ENCODE measurements at places on chromosomes 11 and 22.

- no peak for DNase-seq
Observed at GRCh38 chr11:102589047-102589459, 36.1 kb downstream of the MMP20 start.

DNA sequence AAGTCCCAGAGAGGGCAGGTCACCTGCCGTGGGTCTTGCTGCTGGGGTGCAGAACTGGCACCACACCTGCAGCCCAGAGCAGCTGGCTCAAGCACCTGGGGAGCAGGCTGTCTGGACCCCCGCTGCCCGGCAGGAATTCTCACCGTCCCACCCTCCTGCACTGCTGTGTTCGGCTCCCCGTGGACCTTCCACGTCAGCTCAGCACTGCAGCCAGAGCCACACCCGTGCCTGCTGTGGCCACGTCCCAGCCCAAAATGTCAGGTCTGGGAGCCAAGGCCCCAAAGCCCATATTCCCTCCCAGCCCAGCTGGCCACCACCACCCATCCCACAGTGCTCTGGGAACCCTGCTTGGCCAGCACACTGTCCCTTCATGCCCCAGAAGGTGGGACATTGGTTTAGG, 28.0 kb upstream of the MYRF start:
- no peak for DNase-seq

DNA sequence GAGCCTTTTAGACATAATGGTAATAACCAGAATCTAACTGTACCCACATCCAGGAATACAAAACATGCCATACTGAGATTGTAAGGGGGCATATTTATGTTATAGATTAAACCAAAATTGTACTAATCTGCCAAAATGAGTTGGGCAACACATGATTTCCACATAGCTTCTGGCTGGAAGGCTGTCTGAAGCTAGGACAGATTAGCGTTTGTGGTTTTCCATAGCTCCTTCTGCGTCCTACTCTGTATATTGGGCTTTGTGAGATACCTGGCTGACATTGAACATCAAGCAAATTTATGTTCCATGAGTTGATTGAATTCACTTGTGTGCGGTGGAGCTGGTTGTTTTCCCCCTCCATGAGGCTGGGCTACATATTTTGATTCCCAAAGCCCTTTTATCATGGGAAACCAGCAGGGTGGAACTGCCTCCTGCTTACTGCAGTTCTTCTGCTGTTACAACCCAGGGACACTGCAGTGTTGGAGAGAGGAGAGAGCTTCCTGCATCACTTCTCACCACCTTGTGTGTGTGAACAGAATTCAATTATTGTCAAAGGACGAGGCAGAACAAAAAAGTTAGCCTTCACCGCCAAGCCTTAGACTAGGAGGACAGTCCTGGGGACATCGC, 114.9 kb downstream of the C11orf91 start:
- DNase-seq = no peak

DNA sequence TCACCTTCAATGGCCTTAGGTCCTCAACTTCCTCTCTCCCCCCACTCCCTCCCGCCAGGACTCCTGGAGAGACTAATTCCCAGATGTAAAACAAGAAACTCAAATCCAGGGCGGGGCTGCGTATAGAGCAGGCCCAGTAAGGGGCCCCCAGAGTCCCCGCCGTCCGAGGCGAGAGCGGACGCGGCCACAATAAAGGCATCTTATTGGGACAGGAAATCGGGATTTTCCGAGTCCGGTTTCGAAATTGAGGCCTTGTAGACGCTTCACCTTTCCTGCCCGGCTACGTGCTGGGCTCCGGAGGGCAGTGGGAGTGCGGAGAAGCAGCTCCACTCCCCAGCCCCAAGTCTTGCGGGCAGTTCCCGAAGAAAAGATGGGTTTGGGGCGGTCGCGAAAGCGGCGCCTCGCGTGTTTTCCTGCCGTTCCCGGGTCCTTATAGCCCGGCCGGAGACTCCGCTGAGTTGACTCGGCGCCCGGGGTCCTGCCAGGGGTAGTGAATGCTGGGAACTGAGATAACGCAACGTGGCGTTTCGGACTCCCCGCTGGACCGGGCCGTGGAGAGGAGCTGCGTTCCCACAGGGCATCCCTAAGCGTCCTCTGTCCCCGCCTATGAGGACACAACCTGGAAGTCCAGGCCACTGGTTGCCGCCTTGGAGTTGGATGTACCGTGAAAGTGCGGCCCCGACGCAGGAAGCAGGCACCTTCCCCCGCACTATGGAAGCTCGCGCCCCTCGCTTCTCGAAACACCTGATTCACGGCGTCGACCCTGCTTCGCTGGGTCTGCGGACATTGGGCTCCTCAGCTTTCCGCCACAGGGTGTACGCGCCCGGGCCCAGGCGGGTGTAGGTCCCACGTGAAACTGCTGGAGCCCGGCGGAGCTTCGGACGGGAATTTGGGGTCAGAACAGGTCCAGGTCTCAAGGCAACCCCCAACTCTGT, 4.8 kb upstream of the CHRM1 start:
- DNase-seq = no peak

DNA sequence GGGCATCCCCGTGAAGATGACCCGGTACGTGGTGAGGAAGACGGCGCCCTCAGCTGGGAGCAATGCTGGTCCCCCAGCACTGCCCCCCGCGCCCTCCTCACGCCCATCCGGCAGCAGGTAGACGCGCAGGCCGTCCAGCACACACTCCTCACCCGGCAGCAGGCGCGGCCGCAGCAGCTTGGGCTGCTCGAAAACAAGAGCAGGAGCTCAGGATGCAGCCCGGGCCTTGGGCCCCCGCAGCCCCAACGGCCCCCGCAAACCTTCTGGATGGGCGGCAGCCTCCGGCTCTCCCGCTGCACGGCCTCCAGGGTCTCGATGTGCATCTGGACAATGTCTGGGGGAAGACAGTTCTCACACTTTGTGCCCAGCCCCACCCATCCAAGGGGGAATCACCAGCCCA, 13.3 kb downstream of the SBF1 start:
- no peak for DNase-seq

DNA sequence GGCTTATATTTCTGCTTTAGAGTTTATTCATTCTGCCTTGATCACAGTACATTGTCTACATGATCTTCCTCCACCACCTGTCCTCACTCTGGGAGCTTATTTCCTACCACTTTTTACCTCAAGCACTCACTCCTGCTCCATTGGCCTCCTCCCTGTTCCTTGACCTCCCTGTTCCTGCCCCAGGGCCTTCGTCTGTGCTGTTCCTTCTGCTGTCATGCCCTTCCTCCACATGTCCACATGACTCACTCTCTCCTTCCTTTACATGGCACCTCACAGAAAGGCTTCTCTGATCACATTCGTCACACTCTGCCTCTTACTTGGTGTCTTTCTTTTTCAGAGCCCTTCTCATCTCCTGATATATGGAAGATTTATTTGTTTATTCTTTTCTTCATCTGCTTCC, 103.0 kb downstream of the FBXO7 start:
- no peak for DNase-seq

- peak; percentile 44 for DNase-seq
Observed at GRCh38 chr11:123407130-123407995, 22.7 kb upstream of the GRAMD1B start.

DNA sequence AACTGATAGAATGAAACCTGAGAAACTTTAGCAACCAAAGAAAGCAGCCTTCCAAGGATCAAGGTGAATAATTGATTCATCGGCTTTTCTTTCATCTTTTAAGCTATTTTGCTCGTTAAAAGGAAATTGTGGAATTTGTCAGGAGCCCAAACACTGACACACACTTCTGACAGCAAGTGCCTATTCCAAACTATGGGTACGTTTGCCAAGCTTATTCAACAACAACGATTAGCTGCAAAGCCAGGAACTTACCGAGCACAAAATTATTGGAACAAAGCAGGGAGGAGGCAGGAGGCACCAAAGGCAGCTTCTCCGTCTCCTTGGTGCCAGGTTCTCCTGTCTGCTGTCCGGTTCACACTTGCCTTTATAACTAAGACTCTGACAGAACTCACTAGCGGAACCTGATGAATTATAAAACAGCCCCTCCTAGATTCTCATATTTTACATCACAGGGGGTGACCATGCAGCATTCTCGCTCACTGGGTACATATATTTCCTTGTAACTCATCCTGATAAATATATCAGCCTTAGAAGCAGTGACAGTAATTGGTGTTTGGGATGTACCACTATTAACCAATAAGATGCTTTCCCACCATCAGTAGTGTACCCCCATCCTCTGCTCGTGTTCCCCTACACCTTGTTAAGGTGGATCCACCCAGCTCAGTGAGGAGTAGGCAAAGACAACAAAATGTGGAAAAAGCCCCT, 395.9 kb upstream of the CCDC90B start:
- no peak for DNase-seq

Measured in GM10248 (cell line).